Left ventricle myocardium superior (tissue), 1 donor: ENCODE measurements at places on chromosomes 3 and 15. TPM values are rescaled to one million over a fixed set of nuclear protein-coding genes. Genes with fewer than 3 reads are reported as not detected.

GRCh38 chr3:158333736-158334135 is 223.8 kb downstream of the RSRC1 start:
- DNase-seq: no peak

Gene GOLGA6D
- total RNA-seq: not detected

Gene POU1F1
- not detected for total RNA-seq

Gene TMEM207
- total RNA-seq: not detected

Gene PARP16
- 4.1 TPM for total RNA-seq
